ENCODE measurements at places on chromosomes 2 and 18. TPM values are rescaled to one million over a fixed set of nuclear protein-coding genes. Genes with fewer than 3 reads are reported as not detected.

- DNase-seq, result peak; percentile 39
These were observed 1.3 kb downstream of the CEP68 start for GRCh38 chr2:65057391-65058052.

DNA sequence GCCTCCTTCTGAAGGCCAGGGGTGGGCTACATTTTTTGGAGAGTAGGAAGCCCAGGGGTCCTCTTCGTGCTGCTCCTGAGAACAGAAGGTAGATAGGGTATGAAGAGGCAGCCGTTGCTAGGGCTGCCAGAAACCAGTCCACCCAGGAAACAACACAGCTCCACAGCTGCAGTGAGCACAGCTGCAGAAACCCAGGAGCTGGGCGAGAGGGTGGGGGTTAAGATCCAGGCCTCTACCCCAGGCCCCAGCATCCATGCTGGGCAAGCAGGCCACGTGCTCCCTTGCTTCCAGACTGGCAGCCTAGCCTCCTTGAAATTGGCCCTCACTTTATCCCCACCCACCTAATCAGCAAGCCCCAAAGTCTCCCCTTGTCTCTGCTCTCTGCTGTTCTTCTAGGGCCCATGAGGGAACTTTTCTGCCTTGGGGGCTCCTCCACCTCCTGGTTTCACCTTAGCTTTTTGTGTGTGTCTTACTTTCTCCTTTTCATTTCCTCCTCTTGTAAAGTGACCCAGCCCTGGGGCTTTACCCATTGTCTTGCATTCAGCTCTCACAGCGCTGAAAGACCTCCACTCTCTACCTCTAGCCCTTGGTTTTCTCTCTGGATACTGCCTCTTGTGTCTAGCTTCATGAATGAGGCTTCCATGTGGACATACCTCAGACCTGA is 30.7 kb downstream of the STON1 start:
- no peak for DNase-seq

DNA sequence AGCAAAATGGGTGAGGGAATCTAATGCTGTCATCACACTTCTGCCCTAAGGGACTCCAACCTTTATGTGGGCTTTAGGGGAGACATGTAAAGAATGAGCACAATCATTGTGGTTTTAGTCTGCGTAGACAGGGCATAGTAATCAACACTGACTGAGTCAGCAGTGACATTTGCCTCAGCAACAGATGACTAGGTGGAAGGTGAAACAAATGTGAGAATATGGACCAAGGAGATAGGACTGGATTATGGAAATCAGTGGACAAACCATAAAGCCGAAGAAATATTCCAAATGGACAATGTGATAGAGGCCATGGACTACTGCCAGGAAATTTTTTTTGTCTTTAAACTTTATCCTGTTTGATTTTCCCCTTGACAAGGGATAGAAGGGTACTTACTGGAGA is 83.9 kb downstream of the PDK1 start:
- peak; percentile 99 for DNase-seq

- no peak for DNase-seq
These were observed 42.3 kb downstream of the TRAF3IP1 start for GRCh38 chr2:238362626-238363025.

- DNase-seq, result peak; percentile 56
These were observed 78.2 kb downstream of the MYL12B start for GRCh38 chr18:3340015-3340681.

DNA sequence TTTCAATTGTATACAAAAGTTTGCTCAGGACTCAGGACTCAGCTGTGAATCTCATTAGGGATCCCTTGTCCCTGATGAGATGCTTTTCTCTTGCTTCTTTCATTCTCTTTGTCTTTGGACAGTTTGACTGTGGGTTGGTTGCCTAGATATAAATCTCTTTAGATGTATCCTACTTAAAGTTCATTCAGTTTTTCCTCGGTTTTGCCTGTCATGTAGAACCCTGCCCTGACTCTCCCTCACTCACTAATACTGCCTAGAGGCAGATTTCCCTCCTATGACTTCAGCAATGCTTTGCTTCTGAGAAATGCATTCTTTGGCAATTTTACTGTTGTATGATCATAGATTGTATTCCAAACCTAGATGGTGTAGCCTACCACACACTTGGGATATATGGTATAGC is 421.4 kb upstream of the TCF4 start:
- DNase-seq, result no peak

INPP5D gene
- under 0.01 TPM for total RNA-seq

Measured in IMR-90 (cell line).